H7 (cell line): ENCODE measurements at places on chromosomes 1 and 21.

- no peak for DNase-seq
These were observed 18.1 kb downstream of the JAM2 start for GRCh38 chr21:25657140-25657539.

DNA sequence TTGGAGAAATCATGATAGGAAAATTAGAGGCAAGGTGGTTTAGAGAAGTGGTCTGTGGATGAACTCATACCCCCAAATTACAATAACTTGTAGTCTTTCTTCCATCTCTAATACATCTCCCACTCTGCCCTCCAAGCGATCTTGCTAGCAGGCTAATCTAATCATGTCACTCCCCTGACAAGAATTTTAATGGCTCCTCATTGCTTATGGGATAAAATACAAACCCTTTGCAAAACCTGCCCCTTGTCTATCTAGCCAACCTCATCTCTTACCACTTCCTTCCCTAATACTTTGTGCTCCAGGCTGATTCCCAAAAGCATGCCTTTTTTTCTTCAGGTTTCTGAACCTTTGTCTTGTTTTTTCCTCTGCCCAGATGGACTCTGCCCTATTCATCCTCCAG lies 71.3 kb upstream of the LRRN2 start:
- DNase-seq, result no peak

DNA sequence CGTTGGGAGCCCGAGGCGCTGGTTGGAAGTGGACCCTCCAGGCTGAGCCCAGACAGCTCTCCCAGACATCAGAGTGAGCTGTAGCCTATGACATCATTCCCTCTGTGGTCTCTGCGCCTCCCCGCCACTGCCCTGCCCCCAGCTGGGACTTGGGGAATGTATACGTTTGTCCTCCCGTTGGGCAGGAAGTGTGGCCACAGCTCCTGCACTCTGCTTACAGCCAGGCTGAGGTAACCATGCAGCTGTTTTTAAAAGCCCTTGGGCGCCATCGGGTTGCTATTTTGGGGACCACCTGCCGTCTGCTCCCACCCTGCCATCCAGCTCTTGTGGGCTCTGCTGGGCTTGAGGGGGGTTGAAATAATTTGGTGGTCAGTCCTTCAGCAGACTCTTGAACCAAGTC lies 7.8 kb downstream of the VASH2 start:
- no peak for DNase-seq

DNA sequence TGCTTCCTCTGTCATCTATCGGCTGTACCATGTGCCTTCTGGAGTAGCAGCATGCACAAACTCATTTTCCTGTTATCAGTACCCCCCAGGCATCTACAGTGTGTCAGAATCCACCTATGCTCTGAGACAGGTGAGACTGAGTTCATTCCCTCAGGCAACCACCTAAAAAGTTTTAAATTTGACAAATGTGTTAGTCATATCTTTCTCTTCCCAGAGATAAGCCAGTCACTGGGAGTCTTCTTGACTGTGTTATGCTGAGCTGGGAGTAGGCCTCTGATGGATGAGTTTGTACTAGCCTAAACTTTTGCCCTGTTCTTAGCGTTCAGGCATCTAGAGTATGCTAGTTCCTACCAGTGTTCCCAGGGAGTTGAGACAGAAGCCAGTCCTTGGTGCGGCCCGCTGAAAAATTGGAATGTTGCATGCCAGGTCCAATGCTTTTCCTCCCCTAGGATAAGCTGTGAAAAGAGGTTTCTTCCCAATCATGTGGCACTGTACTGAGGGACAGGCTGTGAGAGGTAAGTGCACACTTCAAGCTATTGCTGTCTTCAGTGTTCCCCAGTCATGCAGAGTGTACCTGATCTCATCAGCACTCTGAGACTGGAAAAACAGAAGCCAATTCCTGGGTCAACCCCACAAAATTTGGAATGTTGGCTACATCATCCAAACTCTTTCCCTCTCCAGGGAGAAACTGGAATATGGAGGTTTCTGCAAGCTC lies 1202.3 kb downstream of the NCAM2 start:
- no peak for DNase-seq

DNA sequence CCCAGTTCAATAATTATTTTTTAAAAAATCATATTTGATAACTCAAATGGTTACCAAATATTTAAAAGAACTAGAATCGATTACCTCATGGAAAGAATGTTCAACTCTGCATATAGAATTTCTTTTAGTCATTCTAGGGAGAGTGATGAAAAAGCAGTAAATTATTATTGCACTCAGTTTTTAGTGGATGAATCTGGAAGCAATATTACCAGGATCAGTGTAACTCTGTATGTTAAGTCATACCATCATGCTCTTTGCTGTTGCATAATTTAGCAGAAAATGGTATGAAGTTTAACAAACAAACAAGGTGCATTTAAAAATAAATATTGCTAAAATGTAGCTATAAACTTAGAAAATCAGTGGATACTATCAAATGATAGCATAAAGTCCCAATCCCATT lies 46.1 kb upstream of the ARHGAP29 start:
- no peak for DNase-seq

- DNase-seq, result no peak
These were observed 398 bp upstream of the SLC30A10 start for GRCh38 chr1:219928791-219929118.

DNA sequence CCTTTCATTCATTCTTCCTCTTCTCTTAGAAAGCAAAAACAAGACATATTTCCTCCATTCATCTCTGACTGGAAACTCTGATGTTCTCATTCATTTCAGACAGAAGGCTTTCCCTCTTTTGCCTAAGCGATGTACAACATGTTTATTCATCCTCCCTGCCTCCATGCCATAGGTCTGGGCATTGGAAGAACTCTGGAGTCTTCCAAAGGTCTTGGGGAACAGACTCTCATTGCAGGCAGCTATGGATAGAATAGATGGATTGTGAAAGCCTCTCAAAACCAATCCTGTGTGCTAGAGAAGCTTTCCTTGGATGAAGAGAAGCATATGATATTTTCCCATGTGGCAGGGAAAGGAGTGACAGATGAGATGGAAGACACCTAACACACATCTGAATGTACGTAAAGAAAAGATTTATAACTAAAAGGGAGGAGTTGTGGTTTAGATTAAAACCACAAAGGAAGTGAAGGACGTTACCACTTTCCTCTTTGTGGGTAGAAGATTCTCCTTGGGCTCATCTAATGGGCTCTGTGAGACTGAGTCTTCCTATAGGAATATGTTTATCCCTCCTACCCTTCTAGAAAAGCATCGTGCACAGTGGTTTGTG lies 38.7 kb downstream of the BCL9 start:
- no peak for DNase-seq

DNA sequence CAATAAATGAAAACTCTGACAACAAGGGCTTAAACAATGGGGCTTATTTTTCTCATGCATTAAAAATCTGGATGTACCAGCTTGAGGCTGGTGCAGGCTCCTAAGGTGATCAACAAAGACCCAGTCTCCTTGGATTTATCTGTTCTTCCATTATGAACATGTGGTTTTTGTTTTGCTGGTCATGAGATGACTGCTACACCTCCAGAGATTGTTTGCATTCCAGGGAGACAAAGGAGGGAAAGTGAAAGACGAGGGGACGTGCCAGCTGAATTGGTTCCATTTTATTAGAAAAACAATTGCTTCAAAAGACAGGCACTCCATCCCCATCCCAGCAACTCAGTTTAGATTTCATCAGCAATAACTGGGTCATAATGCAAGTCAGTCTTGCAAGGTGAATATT lies 90.9 kb upstream of the KCNK1 start:
- DNase-seq, result peak; percentile 37

DNA sequence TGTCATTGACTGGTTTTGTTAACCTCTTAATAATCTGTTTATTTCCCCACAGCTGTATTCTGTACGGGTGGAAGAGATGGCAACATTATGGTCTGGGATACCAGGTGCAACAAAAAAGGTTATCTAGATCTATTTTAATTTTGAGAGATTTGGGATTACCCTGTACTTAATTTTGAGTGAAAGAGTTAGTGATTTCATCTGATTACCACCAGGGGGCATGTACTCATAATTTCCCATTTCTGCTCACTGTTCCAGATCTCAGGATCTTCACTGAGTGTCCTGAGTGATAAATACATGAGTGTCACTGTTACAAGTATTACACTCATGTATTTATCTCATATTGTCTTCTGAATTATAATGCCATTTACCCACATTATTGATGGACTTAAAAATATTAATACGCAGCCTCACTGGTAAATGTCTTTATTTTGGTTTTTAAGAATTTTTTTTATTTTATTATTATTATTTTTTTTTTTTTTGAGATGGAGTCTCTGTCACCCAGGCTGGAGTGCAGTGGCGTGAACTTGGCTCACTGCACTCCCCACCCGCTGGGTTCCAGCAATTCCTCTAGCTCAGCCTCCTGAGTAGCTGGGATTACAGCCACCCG lies 27.4 kb downstream of the DTL start:
- DNase-seq, result peak; percentile 15

GRCh38 chr1:20328201-20328600 lies 37.5 kb downstream of the VWA5B1 start:
- no peak for DNase-seq

DNA sequence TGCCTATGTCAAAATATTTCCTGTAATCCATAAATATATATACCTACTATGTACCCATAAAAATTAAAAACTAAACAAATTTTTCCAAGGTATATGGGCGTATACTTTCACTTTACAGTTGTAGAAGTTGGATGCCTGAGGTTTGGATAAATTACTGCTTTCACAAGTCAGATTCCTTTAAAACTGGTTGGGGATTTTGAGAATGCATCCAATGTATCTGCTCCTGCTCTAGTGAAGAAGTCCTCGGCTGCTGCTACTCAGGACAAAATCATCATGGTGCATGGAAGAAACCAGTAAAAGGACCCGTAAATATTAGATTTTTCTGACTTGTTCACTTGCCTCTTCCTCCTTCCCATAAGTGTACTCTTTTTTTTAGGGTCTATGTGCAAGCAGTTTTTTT lies 841.1 kb downstream of the USP25 start:
- DNase-seq, result no peak

GRCh38 chr1:64892576-64893573 lies 73.5 kb downstream of the JAK1 start:
- no peak for DNase-seq

- DNase-seq, result no peak
These were observed 1.2 kb upstream of the SLC25A33 start for GRCh38 chr1:9537863-9538668.

GRCh38 chr21:45820171-45821091 lies 161.1 kb upstream of the COL6A1 start:
- peak; percentile 96 for DNase-seq

DNA sequence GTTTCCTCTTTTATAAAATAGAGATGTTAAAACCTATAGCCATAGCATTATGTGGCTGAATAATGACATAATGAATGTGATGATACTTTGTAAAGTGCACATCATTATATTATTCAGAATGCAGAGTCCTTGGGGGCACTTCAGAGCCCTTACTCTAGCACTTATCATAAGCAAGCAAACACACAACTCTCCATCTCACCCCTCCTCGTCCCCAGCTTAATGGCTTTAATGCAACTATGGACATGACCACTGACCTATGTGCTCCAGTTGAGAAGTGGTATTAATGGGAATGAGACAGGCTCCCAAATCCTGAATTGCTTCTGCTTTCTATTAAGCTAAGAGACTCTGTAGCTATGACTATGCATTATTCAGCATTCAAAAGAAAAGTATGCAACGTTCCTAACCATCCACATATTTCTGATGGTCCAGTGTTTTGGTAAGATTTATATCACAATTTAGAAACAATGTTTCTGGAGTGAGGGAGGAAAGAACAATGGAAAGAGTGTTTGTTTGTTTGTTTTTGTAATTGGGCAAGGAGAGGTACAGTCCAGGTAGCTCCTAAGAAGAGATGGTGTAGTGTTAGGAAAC lies 194.0 kb upstream of the PLXNA2 start:
- no peak for DNase-seq

DNA sequence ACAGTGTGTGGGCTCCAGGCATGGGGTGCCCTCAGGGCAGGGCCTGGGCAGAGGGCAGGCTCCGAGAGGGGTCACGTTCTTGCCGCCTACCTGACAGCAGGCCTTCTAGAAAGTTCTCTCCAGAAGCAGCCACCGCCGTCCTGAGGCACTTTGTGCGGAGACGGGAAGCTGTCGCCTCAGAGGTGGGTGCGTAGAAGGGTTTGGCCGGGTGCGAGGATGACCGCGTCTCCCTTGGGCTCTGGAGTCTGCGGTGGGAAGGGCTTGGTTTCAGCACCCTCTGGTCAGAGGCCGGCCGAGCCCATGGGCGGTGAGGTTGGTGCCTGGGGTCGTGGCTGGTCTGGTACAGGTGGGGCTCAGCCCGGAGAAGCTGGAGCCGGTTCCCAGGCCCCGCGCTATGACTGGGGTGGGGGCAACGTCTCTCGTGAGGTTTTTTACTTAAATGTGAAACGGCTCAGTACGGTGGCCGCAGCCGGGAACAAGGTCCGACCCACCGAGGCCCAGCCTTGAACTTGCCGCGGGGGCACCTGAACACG lies 10.1 kb upstream of the TTLL10 start:
- DNase-seq, result peak; percentile 69

GRCh38 chr1:218414060-218414728 lies 69.1 kb downstream of the TGFB2 start:
- no peak for DNase-seq

GRCh38 chr1:1358433-1359271 lies at the start of gene MXRA8:
Gene MXRA8 (minus strand): TSS chr1:1358555. CDS start chr1:1358504, 51 bp downstream.
- peak; percentile 94 for DNase-seq

DNA sequence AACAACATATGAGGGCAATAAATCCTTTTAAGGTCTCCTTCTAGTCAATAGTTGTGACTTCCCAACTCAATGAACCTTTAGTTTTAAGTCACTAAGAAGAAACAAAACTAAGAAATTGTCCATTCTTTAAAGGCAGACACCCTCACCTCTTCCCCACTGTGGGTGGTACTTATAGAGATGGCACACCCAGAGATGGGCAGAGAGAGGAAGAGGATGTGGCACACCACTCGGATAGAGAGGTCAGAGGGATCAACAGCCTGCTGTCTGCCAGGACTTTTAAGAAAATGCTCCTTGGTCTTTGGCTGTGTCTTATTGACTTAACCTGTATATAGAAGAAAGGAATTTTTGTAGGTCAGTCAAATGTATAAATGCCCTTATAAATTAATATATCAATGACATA lies 45.1 kb downstream of the FASLG start:
- DNase-seq, result no peak

DNA sequence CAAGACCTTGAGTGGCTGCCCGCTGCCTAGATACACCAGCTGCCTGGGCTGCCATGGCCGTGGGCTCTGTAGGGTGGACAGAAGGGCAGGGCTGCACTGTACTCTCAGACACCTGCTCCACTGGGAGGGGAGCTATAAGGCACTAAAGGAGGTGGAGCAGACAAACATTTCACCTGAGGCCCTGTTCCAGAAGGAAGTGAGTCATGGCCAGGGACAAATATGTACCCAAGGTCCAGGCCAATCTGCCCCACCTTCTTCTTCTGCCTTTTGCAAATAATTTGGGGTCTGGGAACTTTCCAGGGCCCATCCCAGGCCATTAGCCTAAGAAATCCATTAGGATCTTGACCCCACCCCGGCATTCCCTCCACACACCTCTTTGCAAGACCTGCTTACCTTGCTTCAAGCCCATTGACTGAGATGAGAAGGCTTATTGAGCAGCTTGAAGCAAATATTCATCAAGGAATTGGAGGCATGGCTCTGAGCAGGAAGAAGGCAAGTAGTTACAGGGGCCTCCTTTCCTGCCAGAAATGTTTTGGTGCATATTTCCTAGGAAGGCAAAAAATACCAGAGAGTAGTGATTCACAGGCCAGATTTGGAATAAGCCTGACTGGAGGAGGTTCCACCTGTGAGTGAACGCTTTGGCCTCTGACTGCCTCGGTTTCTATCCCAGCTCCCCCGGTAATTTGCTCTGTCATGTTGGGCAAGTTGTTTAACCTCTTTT lies at the start of gene CAPN8:
TSS of gene CAPN8 (minus strand) at position 110 of the 721 bp plus-strand sequence. CDS start at position 55, 55 bp downstream.
- DNase-seq, result no peak

- no peak for DNase-seq
These were observed 9.5 kb upstream of the SLC19A2 start for GRCh38 chr1:169495046-169495775.

- DNase-seq, result no peak
These were observed 286.4 kb downstream of the PTBP2 start for GRCh38 chr1:97007840-97008604.
